Smooth muscle cell of the umbilical artery (primary cell): ENCODE measurements at places on chromosomes 11 and 22. TPM values are rescaled to one million over a fixed set of nuclear protein-coding genes. Genes with fewer than 3 reads are reported as not detected.

The NTM gene
- 45.4 and 168 TPM in 2 replicates for total RNA-seq

The NRXN2 gene
- total RNA-seq, result 0.30 and 6.4 TPM in 2 replicates

The MAJIN gene
- total RNA-seq, result under 0.01 TPM in 1 of 2 replicates, not detected in the other

The TMPRSS5 gene
- total RNA-seq, result 0.09 TPM in 1 of 2 replicates, not detected in the other

The ACTN3 gene
- under 0.01 and 0.09 TPM in 2 replicates for total RNA-seq

The MYRF gene
- total RNA-seq, result 22.0 and 26.3 TPM in 2 replicates

The CATSPERZ gene
- total RNA-seq, result 0.28 TPM in 1 of 2 replicates, not detected in the other

The KCTD17 gene
- total RNA-seq, result 32.4 and 35.8 TPM in 2 replicates

The TAF10 gene
- 46.1 and 51.1 TPM in 2 replicates for total RNA-seq

The SCGB1C1 gene
- not detected in 2 replicates for total RNA-seq

The ANGPTL5 gene
- total RNA-seq, result not detected in 2 replicates

The ZDHHC24 gene
- 15.7 and 16.1 TPM in 2 replicates for total RNA-seq

The KDM4E gene
- not detected in 2 replicates for total RNA-seq

The ABTB2 gene
- 12.8 and 14.2 TPM in 2 replicates for total RNA-seq

The PRRG4 gene
- under 0.01 and 0.09 TPM in 2 replicates for total RNA-seq

The KRTAP5-7 gene
- 0.14 TPM in 1 of 2 replicates, not detected in the other for total RNA-seq

The DLG2 gene
- 1.5 and 2.1 TPM in 2 replicates for total RNA-seq

The UNC93B1 gene
- 22.4 and 23.5 TPM in 2 replicates for total RNA-seq

The MMP27 gene
- total RNA-seq, result not detected in 2 replicates

The HORMAD2 gene
- not detected in 2 replicates for total RNA-seq

The OR4A16 gene
- not detected in 2 replicates for total RNA-seq

The TEX54 gene
- total RNA-seq, result not detected in 2 replicates

The FAT3 gene
- total RNA-seq, result 1.2 and 2.0 TPM in 2 replicates

The SYT8 gene
- not detected in 2 replicates for total RNA-seq

The MOV10L1 gene
- total RNA-seq, result 2.1 and 14.8 TPM in 2 replicates

The OR2AG1 gene
- not detected in 2 replicates for total RNA-seq

The LRRC75B gene
- total RNA-seq, result 5.6 and 7.1 TPM in 2 replicates

The TMEM25 gene
- 23.2 and 40.3 TPM in 2 replicates for total RNA-seq

The TEAD1 gene
- 94.4 and 171 TPM in 2 replicates for total RNA-seq

The MMP8 gene
- 1.4 and 1.5 TPM in 2 replicates for total RNA-seq

The OR4C13 gene
- not detected in 2 replicates for total RNA-seq

The SMIM35 gene
- total RNA-seq, result not detected in 2 replicates

The SCN4B gene
- total RNA-seq, result under 0.01 and 0.09 TPM in 2 replicates

The CBY1 gene
- total RNA-seq, result 14.0 and 14.5 TPM in 2 replicates
